ENCODE measurements at places on chromosomes 1 and 21. TPM values are rescaled to one million over a fixed set of nuclear protein-coding genes. Genes with fewer than 3 reads are reported as not detected.

GRCh38 chr1:60797351-60797750 lies 285.0 kb upstream of the NFIA start:
- no peaks in the 10 kb centered on the region for H3K36me3 ChIP-seq
- no peaks in the 10 kb centered on the region for H3K4me1 ChIP-seq
- H3K4me3 ChIP-seq, result no peak overlapping the region
- DNase-seq, result no peak
- no peak overlapping the region for H3K27ac ChIP-seq
- no peaks in the 10 kb centered on the region for H3K27me3 ChIP-seq

DNA sequence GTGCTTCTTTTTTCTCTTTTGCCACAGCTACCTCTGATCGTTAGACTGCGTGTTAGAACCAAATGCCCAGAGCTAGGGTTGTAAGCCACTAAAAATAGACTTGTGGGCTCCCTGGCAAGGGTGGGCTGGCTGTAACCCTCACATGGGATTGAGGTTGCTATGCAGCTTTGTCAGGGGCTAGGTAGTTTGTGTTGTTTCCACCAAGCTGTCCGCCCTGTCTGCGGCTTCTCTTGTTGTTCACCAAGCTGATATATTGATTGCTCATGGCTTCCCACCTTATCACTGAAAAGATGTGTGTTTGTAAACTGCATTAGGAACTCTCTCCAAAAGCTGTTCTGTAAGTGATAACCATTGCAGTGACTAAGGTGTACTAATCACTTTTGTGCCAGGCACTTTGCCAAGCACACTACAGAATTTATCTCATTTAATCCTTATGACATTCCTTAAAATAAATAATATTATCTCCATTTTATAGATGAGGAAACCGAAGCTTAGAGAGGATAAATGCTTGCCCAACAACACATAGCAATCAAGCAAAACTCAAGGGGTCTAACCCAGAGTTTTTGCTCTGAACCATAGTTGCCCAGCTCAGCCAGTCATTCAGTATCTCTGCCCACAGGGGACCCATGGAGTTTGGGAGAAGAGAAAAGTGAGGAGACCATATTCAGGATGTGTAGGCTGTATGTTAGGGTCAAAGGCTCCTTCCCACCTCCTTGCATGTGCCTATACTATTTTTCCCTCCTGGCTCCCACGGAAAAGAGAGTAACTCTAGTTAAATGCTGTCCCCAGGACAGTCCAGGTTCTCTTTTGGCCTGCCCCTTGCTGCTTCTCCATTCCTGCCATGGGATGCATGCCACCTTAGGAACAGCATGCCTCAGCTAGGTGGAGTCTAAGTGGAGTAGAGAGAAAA lies 42.2 kb upstream of the TARBP1 start:
- H3K4me3 ChIP-seq, result no peak overlapping the region
- H3K27ac ChIP-seq, result peak overlapping the region; percentile 88
- DNase-seq, result no peak
- peaks cover 70% of the 10 kb centered on the region for H3K4me1 ChIP-seq
- H3K27me3 ChIP-seq, result no peaks in the 10 kb centered on the region
- H3K36me3 ChIP-seq, result no peaks in the 10 kb centered on the region

DNA sequence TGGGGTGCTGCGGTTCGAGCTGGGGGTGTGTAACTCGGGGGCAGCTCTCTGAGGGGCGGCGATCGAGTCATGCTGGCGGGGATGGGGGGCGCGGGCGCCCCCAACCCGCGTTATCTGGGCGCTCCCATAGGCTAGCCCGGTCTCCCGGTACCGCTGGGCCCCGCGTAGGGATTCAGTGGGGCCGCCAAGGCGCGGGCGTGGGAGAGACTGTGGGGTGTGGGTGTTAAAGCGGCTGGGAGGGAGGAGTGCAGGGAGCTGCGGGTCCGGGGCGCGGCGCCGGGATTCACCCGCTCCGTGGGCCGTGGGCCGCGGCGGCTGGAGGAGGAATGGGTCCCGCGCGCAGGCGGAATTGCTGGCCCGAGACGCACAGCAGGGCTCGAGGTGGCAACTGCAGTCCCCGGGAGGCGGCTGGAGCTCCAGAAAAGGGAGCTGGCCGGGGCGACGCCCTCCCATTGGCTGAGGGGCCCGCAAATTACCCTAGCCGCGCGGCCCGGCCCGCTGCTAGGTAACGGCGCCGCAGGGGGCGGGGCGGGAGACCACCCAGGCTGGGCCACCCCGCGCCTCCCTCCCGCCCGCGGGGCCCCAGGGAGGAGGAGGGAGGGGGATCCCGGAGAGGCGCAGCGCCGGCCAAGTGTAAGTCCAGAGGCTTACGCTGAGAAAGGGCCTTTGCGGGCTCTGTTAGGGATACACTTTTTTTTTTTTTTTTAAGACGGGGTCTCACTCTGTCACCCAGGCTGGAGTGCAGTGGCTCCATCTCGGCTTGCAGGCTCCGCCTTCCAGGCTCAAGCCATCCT lies at the start of gene PTCH2:
TSS of gene PTCH2 (minus strand) at position 392 of the 794 bp plus-strand sequence. CDS start at position 71, 321 bp downstream.
- no peaks in the 10 kb centered on the region for H3K27me3 ChIP-seq
- no peaks in the 10 kb centered on the region for H3K36me3 ChIP-seq
- no peaks in the 10 kb centered on the region for H3K4me1 ChIP-seq
- no peak within 1 kb of the TSS for H3K27ac ChIP-seq

DNA sequence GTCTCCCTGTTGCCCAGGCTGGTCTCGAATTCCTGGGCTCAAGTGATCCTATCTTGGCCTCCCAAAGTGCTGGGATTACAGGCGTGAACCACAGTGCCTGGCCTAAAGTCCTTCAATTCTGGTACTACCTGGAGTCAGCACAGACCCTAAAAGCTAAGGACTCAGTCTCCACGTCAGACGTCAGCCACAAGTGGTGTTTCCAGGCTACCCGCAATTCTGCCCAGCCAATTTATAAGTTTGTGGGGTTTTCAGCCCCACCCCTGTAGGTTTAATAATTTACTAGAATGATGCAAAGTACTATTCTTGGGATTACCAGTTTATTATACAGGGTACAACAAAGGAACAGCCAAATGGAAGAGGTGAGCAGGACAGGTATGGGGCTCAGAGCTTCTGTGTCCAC lies 10.6 kb upstream of the DIP2A start:
- H3K27me3 ChIP-seq, result no peaks in the 10 kb centered on the region
- peak; percentile 43 for DNase-seq
- no peak overlapping the region for H3K4me3 ChIP-seq
- no peak overlapping the region for H3K27ac ChIP-seq

GRCh38 chr1:216215169-216215568 lies 208.1 kb downstream of the USH2A start:
- H3K4me1 ChIP-seq, result no peaks in the 10 kb centered on the region
- H3K36me3 ChIP-seq, result no peaks in the 10 kb centered on the region
- no peak for DNase-seq

DNA sequence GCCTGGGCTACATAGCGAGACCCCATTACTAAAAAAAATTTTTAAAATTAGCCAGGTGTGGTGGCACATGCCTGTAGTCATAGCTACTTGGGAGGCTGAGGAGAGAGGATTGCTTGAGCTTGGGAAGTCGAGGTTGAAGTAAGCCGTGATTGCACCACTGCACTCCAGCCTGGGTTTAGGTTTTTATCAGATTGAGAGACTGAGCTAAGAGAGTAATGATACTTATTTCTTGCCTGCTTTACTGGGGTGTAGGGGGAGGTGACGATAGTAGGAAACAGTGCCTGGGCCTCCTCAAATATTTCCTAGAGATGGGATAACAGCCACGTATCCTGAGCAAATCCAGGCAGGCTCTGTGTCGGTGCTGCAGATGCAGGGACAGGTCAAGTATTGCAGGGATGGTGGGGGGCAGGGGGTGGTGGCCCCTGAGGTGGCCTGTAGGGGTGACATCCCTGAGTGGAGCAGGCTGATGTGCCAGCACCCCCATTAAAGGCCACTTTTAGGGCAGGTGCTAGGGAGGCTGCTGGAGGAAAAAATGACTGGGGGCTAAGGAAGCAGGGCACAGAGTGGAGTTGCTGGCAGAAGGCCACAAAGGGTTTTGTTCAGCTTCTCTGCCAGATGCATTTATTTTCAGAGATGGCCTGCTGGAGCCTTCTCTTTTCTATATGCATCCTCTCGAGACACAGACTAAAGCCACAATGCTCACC lies 130.5 kb downstream of the RHOU start:
- no peak overlapping the region for H3K27ac ChIP-seq
- peaks cover 4% of the 10 kb centered on the region for H3K4me1 ChIP-seq
- no peak overlapping the region for H3K4me3 ChIP-seq

DNA sequence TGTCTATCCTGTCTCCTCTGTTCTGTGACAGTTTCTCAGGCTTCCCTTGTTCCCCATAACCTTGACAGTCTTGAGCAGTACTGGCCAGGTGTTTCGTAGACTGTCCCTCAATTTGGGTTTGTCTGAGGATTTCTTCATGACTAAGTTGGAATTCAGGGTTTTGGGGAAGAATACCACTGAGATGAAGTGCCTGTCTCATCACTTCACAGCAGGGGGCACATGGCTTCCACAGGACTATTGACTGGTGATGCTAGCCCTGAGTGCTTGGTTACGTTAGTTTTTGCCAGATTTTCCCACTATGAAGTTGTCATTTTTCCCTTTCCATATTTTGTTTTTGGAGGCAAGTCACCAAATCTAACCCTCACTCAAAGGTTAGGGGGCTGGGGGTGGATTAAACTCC lies 45.7 kb downstream of the CDCP2 start:
- H3K4me1 ChIP-seq, result no peaks in the 10 kb centered on the region
- no peak overlapping the region for H3K27ac ChIP-seq
- H3K27me3 ChIP-seq, result no peaks in the 10 kb centered on the region
- H3K36me3 ChIP-seq, result no peaks in the 10 kb centered on the region
- no peak overlapping the region for H3K4me3 ChIP-seq
- DNase-seq, result no peak

DNA sequence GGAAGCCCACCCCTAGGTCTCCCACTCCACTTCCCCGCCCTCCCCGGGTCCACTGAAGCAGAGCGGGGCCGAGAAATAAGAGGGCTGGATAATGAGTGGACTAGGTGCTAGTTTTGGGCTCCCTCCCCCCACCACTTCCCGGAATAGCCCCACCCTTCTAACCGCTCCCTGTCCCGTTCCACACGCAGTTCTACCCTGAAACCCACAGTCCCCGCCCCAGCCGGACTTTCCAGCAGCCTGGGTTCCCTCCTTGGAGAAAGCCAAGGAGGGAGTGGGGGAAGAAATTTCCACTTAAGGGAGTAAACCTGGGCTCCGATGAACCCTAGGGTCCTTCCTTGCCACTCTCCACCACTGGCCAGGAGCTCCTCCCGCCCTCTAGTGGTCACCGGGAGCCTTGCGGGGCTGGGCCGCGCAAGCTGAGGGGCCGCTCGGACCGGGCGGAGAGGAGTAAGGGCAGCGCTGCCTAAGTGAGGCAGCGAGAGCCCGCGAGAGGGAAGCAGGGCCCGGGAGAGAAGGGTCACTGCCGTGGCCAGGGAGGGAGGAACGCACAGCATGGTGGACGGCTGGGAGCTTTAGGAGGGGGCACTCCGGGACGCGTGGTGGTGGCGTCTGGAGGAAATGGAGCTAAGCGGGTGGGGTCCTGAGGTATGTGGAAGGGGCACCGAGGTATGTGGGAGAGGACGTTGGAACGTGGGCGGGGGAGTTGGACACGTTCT lies 14.3 kb downstream of the THBS3 start:
- peak; percentile 89 for DNase-seq
- peak overlapping the region; percentile 60 for H3K27ac ChIP-seq
- peaks cover 21% of the 10 kb centered on the region for H3K4me1 ChIP-seq

GRCh38 chr1:212721388-212722247 lies 22.0 kb upstream of the BATF3 start:
- no peaks in the 10 kb centered on the region for H3K27me3 ChIP-seq
- no peaks in the 10 kb centered on the region for H3K4me1 ChIP-seq
- H3K27ac ChIP-seq, result no peak overlapping the region
- H3K4me3 ChIP-seq, result no peak overlapping the region

- no peaks in the 10 kb centered on the region for H3K27me3 ChIP-seq
- H3K4me1 ChIP-seq, result no peaks in the 10 kb centered on the region
- DNase-seq, result no peak
- H3K4me3 ChIP-seq, result no peak overlapping the region
- no peak overlapping the region for H3K27ac ChIP-seq
- no peaks in the 10 kb centered on the region for H3K36me3 ChIP-seq
These were observed 667.4 kb upstream of the ZP4 start for GRCh38 chr1:238558156-238558555.

GRCh38 chr1:203742436-203742835 lies 22.5 kb upstream of the LAX1 start:
- no peak for DNase-seq
- no peak overlapping the region for H3K4me3 ChIP-seq
- no peak overlapping the region for H3K27ac ChIP-seq
- no peaks in the 10 kb centered on the region for H3K27me3 ChIP-seq
- peaks cover 2% of the 10 kb centered on the region for H3K36me3 ChIP-seq

DNA sequence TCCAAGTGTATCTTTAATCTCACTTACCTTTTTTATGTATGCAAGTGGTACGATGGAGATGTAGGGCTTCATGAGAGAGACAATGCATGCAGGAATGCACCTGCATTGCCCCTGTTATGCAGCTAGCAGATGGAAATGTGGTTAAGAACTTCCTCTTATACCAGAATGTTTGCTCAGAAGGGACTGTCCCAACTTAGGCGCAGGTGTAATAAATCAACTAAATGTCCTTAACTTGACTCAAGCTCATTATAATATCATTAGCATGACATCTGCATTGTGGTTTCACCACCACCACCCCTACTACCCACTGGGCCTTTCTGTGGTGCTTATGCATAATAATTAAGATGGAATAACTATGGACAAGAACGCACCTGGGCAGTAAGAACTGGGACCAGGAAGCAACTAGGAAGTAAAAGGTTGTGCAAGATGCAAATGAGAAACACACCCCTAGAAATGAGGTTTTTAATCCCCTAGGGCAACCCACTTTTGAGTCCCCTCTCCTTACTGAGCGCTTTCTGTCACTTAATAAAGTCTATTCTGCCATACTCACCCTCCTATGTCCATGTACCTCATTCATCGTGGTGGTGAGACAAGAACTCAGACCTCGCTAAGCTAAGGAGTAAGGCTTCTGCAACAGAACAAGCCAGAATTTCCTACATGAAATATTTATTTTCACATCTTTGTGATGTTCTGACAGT lies 1103.3 kb upstream of the B3GALT2 start:
- DNase-seq, result no peak
- H3K4me3 ChIP-seq, result no peak overlapping the region
- H3K27ac ChIP-seq, result no peak overlapping the region

The KLHDC8A gene
- not detected for total RNA-seq
